ENCODE measurements at places on chromosomes 1 and 21. TPM values are rescaled to one million over a fixed set of nuclear protein-coding genes. Genes with fewer than 3 reads are reported as not detected.

CRP gene
- total RNA-seq: not detected

OXCT2 gene
- 4.5 TPM for total RNA-seq

TMEM82 gene
- total RNA-seq: not detected

RYR2 gene
- not detected for total RNA-seq

TTC22 gene
- not detected for total RNA-seq

SLAMF9 gene
- not detected for total RNA-seq

VHLL gene
- total RNA-seq: not detected

PYHIN1 gene
- not detected for total RNA-seq

UBE2U gene
- total RNA-seq: not detected

FCRL1 gene
- total RNA-seq: not detected

CHRNB2 gene
- total RNA-seq: under 0.01 TPM

FMO2 gene
- total RNA-seq: not detected

UQCRHL gene
- total RNA-seq: 2.4 TPM

TRIM67 gene
- not detected for total RNA-seq

ORC1 gene
- 3.4 TPM for total RNA-seq

ATP1A2 gene
- total RNA-seq: not detected

GJA9 gene
- 0.12 TPM for total RNA-seq

TNFRSF14 gene
- 35.4 TPM for total RNA-seq

FGR gene
- not detected for total RNA-seq

HSD3B1 gene
- not detected for total RNA-seq

KRTAP7-1 gene
- not detected for total RNA-seq

RGL1 gene
- 18.0 TPM for total RNA-seq

Measured in uterine smooth muscle cell (primary cell).